ENCODE measurements at places on chromosomes 4 and X.

DNA sequence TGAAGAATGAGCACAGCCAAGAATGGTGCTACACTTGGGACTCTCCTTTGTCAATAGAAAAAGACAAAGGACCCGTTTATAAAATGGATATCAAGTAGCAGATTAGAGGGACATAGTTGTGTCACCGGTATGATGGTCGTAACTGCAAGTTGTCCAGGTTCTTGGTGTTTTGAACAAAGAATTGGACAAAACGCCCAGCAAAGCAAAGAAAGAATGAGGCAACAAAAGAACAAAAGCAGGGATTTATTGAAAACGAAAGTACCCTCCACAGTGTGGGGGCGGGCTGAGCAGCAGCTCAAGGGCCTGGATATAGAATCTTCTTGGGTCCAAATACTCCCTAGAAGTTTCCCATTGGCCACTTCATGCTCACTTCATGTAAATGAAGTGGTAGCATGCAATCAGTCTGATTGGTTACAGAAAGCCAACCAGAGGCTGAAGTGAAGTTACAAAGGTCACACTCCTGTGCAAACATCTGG lies 54.7 kb downstream of the SHROOM3 start:
- DNase-seq = no peak

DNA sequence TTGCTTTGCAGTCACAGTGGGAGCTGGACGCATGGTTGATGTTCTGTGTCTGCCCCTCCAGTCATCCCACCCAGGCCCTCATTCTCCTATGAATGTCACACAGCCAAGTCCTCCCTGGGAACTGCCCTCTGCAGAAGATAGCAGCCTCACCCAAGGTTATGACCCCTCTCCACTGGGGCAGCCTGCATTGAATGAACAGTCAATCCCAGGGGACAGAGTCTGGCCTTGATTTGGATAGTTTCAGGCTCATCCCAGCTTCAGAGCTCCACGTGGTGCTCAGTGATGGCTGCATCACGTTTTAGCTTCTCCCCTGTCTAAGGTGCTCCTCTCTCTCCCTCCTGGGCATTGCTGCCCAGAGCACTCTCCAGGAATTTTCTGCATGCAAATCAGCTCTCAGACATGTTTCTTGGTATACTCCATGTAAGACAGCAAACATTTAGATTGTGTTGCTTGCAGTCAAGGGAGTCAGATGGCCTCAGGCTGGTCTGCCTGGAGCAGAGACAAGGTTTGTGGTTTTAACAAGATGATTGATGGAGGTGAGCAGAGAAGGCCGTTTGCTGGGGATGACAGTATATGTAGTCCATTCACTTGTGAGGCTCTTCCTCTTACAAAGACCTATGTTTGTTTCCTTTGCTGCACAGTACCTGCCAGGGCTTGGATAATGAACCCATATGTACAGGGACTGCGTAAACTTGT lies 56.1 kb upstream of the MSX1 start:
- DNase-seq = no peak

- DNase-seq = peak; percentile 27
Observed at GRCh38 chrX:149830192-149830873, 48.6 kb downstream of the MAGEA9 start.

GRCh38 chr4:81052119-81053068 lies 21.9 kb downstream of the BMP3 start:
- DNase-seq = peak; percentile 72

- no peak for DNase-seq
Observed at GRCh38 chr4:182145334-182145905, 97.8 kb upstream of the TENM3 start.
